Neural cell (in vitro differentiated cells): ENCODE measurements at places on chromosomes 2 and 18. TPM values are rescaled to one million over a fixed set of nuclear protein-coding genes. Genes with fewer than 3 reads are reported as not detected.

The CCDC93 gene
- polyA plus RNA-seq, result 98.4 and 112 TPM in 2 replicates

The LRRTM1 gene
- polyA plus RNA-seq, result 0.61 and 0.86 TPM in 2 replicates

The VIT gene
- polyA plus RNA-seq, result not detected in 2 replicates

The SLC19A3 gene
- 2.0 and 2.9 TPM in 2 replicates for polyA plus RNA-seq

The ZRANB3 gene
- 3.5 and 4.9 TPM in 2 replicates for polyA plus RNA-seq

The ANKRD29 gene
- polyA plus RNA-seq, result 4.9 and 7.1 TPM in 2 replicates

The METTL5 gene
- polyA plus RNA-seq, result 73.8 and 82.2 TPM in 2 replicates
